Activated naive CD4-positive, alpha-beta T cell (primary cell): ENCODE measurements at places on chromosomes 5 and 9.

DNA sequence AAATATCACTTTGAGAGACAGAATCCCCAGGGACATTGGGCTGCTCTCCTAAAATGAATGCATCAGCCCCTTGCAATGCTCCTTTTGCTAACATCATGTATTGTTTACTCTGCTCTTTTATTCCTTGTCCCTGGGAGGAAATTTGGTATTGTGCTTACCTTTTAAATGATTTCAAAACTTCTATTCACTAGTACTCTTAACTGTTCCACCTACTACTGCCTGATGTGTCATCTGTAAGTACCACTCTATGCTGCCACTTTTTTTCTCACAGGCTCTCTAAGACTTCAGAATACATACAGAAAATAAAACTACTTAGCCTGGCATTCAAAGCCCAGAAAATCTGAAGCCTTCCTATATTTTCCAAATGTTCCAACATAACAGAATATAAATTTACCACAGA lies 667.2 kb downstream of the BRINP1 start:
- no peak for DNase-seq

- DNase-seq, result no peak
Observed at GRCh38 chr5:98929710-98930298, 997 bp upstream of the CHD1 start.

DNA sequence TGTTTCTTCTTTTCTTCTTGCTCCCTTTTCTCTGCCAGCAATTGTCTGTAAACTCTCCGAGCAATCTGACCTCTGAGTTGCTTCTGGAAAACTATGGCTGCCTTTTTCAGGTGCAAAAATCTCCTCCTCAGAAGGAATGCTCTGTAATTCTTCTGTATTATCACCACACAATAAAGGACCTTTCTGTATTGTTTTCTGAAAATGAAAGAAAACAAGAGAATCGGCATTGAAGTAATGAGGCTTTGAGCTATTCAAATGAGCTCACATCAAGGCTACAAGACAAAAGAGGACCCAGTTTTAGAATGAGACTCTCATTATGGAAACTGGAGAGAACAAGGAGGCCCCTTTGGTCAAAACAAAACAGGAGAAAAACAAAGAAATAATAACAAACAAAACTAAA lies 86.2 kb upstream of the RETREG1 start:
- no peak for DNase-seq

GRCh38 chr5:95042037-95042436 lies 242.9 kb downstream of the MCTP1 start:
- DNase-seq, result no peak

DNA sequence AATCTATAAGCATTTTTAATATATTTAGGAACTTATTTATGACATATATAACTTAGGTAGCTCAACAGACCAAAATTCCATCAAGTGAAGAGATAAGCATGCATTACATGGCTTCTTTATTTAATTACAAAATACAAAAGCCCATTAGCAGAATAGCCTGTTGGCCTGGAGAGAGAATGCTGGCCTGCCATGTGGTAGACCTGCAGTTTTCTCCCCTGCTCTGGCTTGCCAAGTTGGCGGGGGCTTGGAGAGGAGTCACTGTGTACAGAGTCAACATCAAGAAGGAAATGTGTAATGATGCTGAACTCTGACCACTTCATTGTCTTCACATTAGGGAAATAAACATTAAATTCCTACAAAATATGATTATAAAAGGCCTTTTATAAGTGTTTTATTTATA lies 69.8 kb upstream of the CNTLN start:
- no peak for DNase-seq

- DNase-seq, result no peak
Observed at GRCh38 chr9:37325778-37326177, 96.7 kb upstream of the GRHPR start.

- DNase-seq, result no peak
Observed at GRCh38 chr9:108316066-108316465, 539.7 kb downstream of the ACTL7B start.

GRCh38 chr9:133513214-133514100 lies 11.3 kb downstream of the MYMK start:
- no peak for DNase-seq

- no peak for DNase-seq
Observed at GRCh38 chr9:87540444-87541105, 42.9 kb downstream of the DAPK1 start.

- no peak for DNase-seq
Observed at GRCh38 chr5:10432059-10433008, 9.3 kb upstream of the ROPN1L start.

DNA sequence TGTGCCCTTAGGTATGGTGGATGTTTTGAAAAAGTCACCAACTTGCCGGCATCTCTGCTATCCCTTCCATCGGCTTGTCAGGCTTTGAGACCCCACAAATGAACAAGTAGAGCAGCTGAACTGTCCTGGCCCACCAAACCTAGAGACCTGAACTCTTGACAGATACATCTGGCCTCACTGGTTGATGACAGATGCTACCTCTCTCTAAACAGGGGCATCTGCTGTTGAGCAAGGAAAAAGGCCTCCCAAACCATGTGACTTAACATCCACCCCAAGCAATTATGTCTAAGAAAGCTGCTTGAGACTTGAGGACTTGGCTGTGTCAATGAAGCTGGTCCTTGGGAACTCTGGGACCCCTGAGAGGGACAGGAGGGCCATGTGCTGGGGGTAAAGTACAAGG lies 2.3 kb downstream of the CCNI2 start:
- no peak for DNase-seq

DNA sequence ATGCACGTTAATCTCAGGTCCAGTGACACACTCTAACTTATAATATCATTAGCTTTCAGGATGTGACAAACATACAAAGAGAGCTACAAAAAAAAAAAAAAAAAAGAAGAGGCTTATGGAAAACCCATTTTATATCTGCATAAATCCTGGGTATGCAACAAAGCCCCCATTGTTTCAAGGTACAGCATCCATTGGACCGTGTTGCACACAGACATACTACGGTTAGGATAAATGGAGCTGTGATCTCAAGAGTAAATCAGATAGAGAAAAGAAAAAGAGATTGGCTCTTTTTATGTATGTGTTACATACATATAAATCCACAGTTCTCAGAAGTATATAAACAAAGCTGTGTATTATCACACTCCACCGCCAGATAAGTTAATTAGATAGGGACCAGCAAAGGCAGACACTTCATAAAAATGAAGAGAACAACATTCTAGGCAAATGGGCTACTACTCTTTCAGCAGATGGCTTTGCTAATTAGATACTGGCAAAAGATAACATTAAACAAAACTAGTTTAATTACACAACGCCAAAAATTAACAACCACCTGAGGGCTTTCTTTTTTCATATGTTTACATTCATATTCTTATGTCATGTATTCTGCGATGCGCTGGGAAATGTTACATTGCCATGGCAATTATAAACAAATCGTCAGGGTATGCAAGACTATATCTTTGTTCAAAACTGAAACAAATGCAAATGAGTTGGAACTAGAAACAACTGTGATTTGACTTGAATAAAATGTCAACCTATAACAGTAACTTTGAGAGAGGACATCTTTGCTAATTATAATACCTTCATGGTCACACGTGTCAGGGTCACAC lies 304.2 kb downstream of the SEMA5A start:
- DNase-seq, result no peak

GRCh38 chr5:68046445-68046844 lies 169.1 kb upstream of the PIK3R1 start:
- no peak for DNase-seq

- no peak for DNase-seq
Observed at GRCh38 chr5:73862796-73863195, 236.8 kb downstream of the ARHGEF28 start.

- DNase-seq, result no peak
Observed at GRCh38 chr9:71891557-71892189, 19.3 kb downstream of the ABHD17B start.

DNA sequence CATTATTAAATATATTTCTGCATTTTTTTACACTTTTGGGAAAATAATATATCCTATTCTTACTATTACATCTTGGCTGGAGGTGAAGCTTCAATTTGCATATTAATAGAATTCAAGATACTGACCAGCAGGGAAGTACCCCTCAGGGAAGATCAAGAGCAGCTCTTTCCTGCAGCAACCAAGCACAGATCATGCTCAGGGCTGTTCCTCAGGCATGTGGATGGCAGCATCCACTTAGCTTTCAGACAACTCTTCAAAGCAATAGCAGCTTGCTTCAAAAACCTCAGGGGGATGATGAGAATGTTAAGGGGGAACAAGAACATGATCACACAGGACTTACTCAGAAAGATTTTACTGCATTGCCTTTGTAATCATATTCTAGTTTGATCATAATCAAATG lies 731.8 kb downstream of the SEMA5A start:
- DNase-seq, result no peak

DNA sequence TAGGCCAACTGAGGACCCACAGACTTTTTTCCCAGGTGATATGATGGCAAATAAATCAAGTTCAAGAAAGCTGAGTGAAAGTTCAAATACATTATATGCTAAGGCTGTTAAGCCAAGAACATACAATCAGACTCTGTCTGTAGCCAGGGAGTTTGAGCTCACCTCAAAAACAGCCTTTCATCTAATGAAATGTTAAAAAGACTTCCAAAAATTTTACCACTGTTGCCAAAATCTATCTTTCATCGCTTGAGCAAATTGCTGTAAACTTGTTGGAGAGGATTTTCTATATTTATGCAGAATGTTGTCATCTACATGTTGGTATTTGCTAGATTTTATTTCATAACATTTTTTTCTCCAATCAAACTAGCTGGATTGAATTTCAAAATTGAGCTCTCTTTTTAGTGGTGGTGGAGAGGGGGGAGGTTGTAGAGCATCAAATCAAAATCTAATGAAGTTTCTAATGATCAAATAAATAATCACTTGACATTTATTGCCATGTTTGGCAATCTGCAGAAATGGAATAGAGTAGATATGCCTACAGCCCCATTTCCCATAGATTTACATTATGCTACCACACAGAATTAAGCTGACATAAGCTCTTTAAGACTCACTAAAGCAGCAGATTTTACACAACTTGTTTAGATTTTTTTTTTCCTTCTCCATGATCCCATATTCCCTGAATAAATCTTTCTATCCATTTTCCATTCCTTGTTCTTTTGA lies 828.9 kb upstream of the ZNF608 start:
- DNase-seq, result no peak

GRCh38 chr9:12843735-12844134 lies 68.9 kb downstream of the LURAP1L start:
- DNase-seq, result no peak

- no peak for DNase-seq
Observed at GRCh38 chr5:10511741-10512640, 51.9 kb upstream of the ANKRD33B start.

- no peak for DNase-seq
Observed at GRCh38 chr9:118570066-118570465, 799.2 kb downstream of the BRINP1 start.

GRCh38 chr5:89401012-89401411 lies 518.0 kb upstream of the MEF2C start:
- DNase-seq, result no peak

GRCh38 chr9:30997291-30997690 lies 1387.2 kb upstream of the ACO1 start:
- DNase-seq, result no peak

DNA sequence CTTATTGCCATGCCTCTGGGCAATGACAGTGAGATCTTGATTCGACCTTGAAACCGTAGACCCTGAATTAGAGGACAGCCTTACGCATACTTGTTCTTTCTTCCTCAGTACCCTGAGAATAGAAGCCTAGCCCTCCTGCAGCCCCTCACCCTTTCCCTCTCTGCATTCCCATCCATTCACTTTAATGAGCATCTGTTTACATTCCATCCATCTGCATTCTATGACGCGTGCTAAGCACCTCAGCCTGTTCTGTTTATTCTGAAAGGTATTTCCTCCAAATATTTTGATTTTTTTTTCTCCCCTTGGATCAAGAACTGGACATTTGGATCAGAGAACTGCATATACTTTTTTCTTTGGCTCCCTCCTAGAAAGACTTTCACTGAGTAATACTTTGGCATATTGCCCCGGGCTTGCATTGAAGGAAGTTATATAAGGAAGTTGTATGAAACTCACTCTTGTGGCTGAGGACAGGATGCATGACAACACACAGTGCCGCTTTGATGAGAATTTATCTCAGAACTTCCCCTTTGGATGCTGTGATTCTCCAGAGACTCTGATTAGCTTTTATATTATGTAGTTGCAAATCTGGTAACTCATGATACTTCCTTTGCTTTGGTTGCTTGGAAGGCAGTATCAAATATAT lies 15.7 kb downstream of the TMEM8B start:
- no peak for DNase-seq

DNA sequence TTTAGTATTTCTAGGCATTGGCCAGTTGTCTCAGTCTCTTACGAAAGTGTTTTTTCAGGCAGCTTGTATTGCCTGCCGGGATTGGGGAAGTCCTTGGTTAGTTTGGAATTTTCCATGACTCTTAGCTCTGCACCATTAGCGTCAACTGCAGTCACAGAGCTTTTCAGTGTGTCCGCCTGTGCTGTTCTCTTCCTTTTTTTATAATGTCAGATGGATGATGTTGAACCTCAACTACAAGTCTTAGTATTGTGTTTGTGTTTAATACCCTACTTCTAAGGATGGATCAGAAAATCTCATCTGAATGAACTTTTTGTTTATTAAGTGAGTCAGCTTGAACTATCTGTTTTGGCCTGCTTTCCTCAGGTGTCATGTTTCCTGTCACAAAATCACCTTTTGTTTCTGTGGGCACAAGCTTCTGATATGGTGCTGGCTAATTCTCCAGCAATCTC lies 33.1 kb downstream of the ATP6V0E1 start:
- no peak for DNase-seq

GRCh38 chr9:98162613-98163012 lies 29.8 kb downstream of the CORO2A start:
- DNase-seq, result no peak

- DNase-seq, result no peak
Observed at GRCh38 chr9:89845862-89846261, 241.1 kb downstream of the GADD45G start.

DNA sequence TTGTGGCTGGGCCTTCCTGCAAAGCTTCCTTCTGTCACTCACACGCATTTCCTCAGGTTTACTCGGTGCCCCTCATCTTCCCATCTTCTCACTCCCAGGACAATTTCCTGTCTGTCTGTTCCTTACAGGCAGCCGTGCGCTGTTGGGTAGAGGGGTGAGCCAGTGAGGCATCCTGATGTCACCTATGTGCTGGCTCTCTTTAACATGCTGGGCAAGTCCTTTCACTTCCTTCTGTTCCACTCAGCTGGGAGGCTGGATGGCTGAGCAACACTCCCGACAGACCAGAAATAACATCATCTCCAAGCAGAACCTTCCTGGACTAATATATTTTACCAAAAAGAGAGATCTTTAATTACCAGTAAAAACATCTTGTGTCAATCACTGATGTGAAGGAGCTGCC lies 103.0 kb downstream of the HSD17B3 start:
- DNase-seq, result no peak
